ENCODE measurements at places on chromosomes 4 and X.
A peak's percentile ranks its signal among the peaks of the same experiment; 100 is the strongest.

- no peak for DNase-seq
These were observed 302.4 kb upstream of the GIMD1 start for GRCh38 chr4:106670976-106671375.

- DNase-seq = no peak
These were observed 33.4 kb upstream of the RASGEF1B start for GRCh38 chr4:81505004-81505598.

GRCh38 chr4:90165883-90166282 lies 38.7 kb downstream of the CCSER1 start:
- no peak for DNase-seq

DNA sequence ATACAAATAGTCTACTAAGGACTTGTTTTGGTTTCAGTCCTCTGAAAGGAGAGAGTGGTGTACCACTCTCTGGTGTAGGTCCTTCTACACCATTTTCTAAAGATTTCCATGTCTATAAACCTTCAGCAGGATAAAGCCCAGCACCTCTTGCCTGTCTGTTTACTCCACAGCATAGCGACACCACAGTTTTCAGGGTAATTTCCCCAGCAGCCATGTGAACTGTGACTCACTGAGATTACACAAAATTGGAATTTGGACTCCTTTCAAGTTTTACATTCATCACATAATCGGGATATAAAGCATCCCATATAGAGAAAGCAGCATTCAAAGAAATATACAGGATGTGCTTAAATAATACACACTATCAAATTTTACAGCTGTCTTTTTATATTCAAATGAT lies 229.6 kb downstream of the PRDM5 start:
- DNase-seq = no peak

GRCh38 chr4:4549534-4549933 lies 7.7 kb upstream of the STX18 start:
- DNase-seq = no peak

GRCh38 chr4:32135642-32136041 lies 1415.5 kb downstream of the PCDH7 start:
- no peak for DNase-seq

DNA sequence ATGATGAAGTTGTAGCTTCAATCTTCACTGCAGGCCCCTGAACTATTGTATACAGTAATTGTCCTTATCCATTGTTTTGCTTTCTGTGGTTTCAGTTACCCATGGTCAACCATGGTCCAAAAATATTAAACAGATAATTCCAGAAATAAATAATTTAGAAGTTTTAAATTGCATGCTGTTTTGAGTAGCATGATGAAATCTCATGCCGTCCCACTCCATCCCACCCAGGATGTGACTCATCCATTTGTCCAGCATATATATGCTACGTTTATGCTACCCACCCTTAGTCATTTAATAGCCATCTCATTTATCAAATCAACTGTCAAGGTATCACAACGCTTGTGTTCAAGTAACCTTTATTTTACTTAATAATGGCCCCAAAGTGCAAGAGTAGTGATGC lies 34.5 kb downstream of the IQCM start:
- no peak for DNase-seq

GRCh38 chrX:46330981-46331380 lies 214.2 kb downstream of the ZNF674 start:
- DNase-seq = no peak

- DNase-seq = no peak
These were observed 21.0 kb upstream of the CITED1 start for GRCh38 chrX:72326605-72327300.

GRCh38 chr4:79013756-79014155 lies 74.5 kb upstream of the PAQR3 start:
- no peak for DNase-seq

GRCh38 chr4:169203891-169204290 lies 66.9 kb downstream of the SH3RF1 start:
- no peak for DNase-seq

GRCh38 chr4:169724260-169724659 lies 33.5 kb downstream of the HPF1 start:
- DNase-seq = no peak

DNA sequence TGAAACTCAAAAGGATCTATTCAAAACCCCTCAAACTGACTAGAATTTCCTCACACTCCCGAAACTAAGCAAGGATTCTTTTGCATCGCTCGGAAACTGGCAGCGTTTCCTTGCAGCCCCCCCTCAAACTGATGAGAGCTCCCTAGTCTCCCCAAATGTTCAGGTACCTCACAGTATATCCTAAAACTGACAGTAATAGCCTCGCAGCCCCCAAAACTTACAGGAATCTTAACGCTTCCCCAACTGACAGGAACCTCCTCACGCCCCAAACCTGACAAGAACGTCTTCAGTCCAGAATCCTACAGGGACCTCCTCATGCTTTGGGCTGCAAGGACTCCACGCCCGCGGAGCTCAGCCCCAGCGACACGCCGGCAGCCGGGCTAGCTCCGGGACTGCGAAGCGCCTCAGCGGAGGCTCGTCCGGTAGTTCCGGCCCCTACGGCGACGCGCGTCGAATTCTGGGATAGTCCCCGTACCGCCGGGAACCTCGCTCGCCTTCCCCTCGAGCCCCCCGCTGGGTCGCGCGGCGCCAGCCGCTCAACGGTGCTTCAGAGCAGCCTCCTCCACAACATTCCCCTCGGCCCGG lies 640 bp downstream of the PHF8 start:
- no peak for DNase-seq

GRCh38 chr4:136750897-136751296 lies 781.4 kb downstream of the PCDH18 start:
- no peak for DNase-seq

GRCh38 chrX:1529328-1529727 lies 7.7 kb downstream of the P2RY8 start:
- DNase-seq = no peak

DNA sequence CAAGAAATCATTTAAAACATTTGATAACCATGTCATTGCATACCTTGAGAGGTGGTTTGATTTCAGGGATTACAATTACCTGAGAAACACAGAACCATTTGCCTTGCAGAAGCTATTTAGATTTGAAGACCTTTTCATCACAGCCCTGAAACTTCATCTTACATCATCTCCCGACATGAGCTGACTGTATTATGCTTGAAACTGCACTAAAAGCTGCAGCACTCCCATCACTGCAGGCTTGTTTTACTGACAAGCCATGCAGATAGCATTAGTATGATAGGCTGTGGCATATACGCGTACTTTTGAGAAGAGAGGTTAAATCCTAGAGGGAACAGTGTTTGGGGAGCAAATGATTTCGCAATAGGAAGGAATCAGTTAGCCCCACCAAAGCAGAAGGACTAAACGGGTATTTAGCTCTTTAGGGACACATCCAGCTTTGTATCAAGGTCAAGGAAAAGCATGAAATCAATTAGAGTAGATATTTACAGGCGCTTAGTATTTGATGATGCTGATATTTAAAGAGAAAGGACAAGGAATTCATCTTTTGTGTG lies 133.2 kb upstream of the DIAPH2 start:
- DNase-seq = no peak

DNA sequence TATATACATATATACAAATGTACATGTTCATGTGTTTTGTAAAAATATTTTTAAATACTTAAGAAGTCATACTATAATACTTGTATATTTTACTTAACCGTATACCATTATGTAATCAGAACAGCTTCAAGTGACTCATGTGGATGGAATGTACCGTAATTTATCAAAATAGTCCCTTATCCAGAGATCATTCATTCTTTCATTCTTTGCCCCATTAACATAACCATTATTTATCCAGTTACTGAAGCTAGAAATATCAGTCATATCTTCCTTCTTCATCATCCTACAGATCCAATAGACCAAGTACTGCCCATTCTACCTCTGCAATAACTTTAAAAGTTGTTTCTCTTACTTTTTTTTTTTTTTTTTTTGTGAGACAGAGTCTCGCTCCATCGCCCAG lies 164.2 kb downstream of the MAB21L2 start:
- DNase-seq = no peak

- DNase-seq = no peak
These were observed 42.0 kb downstream of the TMEM156 start for GRCh38 chr4:38990241-38990640.

DNA sequence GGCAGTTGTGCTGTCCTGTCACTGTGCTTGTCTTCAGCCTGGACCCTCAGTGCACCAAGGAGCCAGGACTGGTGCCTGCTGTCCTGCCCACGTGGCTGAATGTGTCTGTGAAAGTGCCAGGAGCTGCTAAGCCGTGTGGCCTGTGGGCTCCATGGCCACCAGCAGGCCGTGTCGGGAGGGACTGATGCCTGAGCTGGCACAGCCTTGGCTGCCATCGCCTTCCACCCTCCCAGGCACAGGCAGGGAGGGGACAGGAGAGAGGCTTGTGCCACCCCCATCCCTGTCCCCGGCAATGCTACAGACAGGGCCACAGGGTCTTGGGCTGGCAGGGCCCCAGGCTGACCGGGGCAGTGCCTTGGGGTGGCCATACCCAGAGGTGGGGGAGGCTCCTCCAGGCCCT lies 24.8 kb downstream of the DOK7 start:
- no peak for DNase-seq

- no peak for DNase-seq
These were observed 26.5 kb downstream of the HUWE1 start for GRCh38 chrX:53660004-53660403.

DNA sequence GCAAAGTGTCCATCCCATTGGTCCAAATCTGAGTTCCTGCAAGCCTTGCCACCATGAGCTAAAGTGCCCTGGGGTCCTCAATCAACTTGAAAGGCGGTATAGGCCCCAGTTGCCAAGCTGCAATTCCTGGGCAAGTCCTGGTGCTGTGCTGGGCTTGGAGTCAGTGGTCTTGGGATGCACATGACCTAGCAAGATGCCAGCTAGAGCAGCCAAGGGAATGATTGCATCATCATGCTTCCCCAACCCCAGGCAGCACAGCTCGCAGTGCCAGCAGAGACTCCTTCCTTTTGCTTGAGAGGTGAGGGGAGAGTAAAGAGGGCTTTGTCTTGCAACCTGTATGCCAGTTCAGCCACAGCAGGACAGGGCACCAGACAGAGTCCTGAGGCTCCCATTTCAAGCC lies 50.5 kb downstream of the KCNIP4 start:
- DNase-seq = no peak

DNA sequence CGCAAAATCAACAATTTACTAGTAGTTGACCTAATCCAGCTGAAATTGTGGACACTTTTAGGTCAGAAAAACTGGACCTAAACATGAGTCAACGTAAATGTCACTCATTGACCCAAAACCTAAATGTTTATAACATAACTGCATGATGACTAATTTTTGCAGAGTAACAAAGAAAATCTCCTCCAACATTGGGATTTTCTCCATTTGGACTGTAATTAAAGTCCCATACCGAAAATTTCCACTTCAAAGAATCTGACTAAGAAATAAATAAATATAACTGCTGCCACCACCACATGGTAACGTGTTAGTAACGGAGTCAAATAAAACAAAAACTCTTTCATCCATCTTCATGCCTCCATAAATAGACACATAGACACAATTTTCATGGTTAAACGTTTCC lies 1.9 kb downstream of the ADGRA3 start:
- no peak for DNase-seq

GRCh38 chrX:31449965-31450364 lies 378.1 kb upstream of the FTHL17 start:
- no peak for DNase-seq

GRCh38 chr4:148477276-148477675 lies 35.1 kb upstream of the NR3C2 start:
- no peak for DNase-seq

- no peak for DNase-seq
These were observed 32.9 kb upstream of the PAGE5 start for GRCh38 chrX:55187281-55187680.

DNA sequence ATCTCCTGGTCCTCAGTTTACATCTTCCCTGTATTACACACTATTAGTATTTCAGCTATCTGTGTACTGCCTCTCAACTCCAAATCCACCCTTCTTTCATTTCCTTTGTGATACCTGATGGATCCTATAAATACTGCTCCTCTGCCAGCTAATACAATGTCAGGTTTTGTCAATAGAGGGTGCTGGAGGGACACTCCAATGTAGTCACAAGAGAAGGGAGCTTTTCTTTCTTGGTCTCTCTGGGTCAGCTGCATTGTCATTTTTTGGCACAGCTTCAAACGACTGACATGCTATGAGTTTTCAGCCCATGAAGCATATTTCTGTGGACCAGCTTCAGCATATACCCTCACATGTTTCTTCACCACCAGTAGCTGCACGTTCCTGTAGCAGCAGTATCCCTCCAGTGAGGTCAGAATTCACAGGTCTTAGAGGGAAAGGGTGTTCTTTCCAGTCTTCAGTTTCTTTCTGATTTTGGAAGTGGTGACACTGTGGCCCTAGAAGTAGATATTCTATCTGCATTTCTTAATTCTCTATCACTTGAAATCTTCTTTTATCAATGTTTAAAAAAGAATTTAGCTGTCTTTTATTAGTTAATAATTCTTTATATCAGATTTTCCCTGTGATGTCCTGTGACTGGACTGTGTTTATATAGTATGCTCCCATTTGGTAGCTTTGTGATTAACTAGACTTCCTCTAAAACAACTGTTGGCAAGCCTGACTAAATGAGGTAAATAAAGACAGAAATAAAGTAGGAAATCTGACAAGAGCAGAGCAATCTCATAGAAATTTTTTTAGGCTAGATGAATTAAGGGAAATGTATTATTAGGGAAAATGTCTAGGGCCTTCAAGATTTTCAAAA lies 60.6 kb downstream of the GABRA2 start:
- peak; percentile 3 for DNase-seq

GRCh38 chr4:66564901-66565651 lies 894.8 kb upstream of the EPHA5 start:
- DNase-seq = no peak

DNA sequence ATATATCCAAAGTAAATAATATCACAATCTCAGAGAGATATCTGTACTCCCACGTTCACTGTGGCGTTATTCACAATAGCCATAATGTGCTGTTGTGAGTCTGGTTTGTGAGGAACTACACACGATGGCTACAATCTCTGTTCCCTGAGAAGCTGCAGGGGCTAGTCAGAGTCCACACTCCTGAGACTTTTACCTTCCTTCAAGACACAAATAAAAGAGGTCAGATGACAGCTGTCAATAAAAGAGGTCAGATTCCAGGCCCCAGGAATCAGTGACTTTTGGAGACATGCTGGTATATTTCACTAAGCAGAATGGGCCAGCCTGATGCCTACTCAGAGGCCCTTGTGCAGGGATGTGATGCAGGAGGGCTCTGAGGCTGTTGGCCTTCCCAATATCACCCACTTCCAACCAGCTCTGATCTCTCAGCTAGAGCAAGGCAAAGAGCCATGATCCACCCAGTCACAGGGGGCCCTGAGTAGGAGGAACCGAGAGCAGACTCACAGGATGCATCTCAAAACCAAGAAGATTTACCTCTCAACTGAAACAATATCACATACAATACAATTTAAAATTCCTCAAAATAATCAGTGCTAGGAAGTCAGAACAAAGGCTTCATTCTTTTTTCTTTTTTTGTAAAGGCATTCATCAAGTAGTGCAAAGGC lies 13.8 kb downstream of the FRYL start:
- no peak for DNase-seq

- DNase-seq = no peak
These were observed 248.7 kb downstream of the ARHGAP10 start for GRCh38 chr4:147980586-147980985.

- DNase-seq = no peak
These were observed 14.5 kb downstream of the GAB1 start for GRCh38 chr4:143351149-143351691.

- DNase-seq = no peak
These were observed 50.3 kb downstream of the STPG2 start for GRCh38 chr4:98092833-98093439.

All from DMS 273 treated with DMSO at 0.1 percent for 48 hours (cell line).